GOT3 (cell line): ENCODE measurements at places on chromosomes 5 and 9.

- DNase-seq: no peak
Observed at GRCh38 chr5:14443671-14444093, 137.9 kb upstream of the OTULINL start.

GRCh38 chr9:127965953-127966352 is 14.8 kb downstream of the EEIG1 start:
- DNase-seq: no peak

GRCh38 chr5:25823330-25823873 is 1178.6 kb upstream of the CDH10 start:
- DNase-seq: no peak

DNA sequence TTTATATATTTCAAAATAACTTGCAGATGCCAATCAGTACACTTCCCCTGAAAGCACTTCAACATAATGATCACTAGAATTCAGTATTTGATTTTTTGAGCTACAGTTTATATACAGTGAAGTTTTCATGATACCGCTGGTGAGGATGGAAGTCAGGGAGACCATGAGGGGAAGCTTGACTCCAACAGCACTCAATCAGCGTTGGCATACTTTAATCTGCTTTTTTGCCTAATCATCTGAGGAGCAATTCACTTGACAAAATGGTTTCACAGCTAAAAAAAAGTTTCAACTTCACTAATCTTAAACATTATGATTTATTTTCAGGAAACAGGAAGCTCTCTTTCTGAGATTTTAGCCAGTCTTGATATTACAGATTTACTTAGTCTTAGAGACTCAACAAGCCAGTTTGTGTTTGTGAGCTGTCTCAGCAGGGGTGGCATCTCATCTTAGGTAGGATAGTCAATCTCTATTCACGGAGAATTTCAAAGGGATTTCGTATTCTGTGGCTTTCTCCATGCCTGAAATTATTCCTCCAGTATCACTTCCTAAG is 111.4 kb upstream of the ARRDC3 start:
- DNase-seq: no peak

DNA sequence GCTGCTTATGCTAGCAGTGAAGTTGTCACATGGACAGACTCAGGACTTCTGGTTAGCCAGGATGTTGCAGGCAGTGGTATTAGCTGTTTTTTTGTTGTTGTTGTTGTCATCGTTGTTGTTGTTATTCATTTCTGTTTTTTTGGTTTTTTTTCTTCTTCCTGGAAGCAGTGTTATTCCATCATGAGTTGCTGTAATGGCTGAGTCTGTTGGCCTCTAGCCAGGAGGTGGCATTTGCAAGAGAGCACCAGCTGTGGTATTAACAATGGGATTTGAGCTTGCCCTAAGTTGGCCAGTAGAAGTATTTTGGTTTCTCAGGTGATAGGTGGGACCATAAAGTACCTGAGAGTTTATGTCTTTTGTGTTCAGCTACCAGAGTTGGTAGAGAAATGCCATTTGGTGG is 561.1 kb downstream of the KCTD16 start:
- no peak for DNase-seq

- DNase-seq: no peak
Observed at GRCh38 chr5:77852514-77853352, 76.6 kb upstream of the TBCA start.

GRCh38 chr5:116272281-116272941 is 187.6 kb downstream of the COMMD10 start:
- DNase-seq: no peak

GRCh38 chr5:151087486-151087885 is 6.7 kb upstream of the TNIP1 start:
- DNase-seq: no peak

GRCh38 chr5:73506459-73506955 is 8.3 kb downstream of the BTF3 start:
- no peak for DNase-seq

DNA sequence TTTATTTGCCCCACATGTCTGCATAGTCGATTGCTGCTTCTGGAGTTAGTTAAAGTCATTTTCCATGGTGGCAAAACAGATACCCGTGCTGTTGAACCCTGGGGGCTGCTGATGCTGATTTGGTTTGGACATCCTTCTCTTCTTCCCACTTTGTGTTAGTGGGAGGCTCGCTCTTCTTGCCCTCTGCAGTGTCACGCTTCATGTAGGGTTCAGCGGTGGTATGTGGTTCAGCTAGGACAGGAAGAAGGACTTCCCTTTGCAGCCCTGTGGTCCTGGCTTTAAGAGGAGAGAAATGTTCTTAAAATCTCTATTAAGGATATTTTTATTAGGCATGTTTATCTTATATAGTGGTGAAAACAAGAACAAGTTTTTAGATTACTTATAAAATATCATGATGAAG is 36.2 kb downstream of the SLC36A1 start:
- DNase-seq: no peak
